ENCODE measurements at places on chromosomes 13 and 19. TPM values are rescaled to one million over a fixed set of nuclear protein-coding genes. Genes with fewer than 3 reads are reported as not detected.

ZNF43 gene
- 15.0 TPM for polyA plus RNA-seq

HTR2A gene
- 0.58 TPM for polyA plus RNA-seq

ZGLP1 gene
- 3.3 TPM for polyA plus RNA-seq

OR7C1 gene
- 0.08 TPM for polyA plus RNA-seq

HOMER3 gene
- polyA plus RNA-seq, result 56.0 TPM

TRAPPC5 gene
- 39.7 TPM for polyA plus RNA-seq

MAMSTR gene
- polyA plus RNA-seq, result 109 TPM

MYO16 gene
- 16.1 TPM for polyA plus RNA-seq

PRTN3 gene
- 0.89 TPM for polyA plus RNA-seq

C3 gene
- polyA plus RNA-seq, result 11.0 TPM

GPR183 gene
- polyA plus RNA-seq, result 3.7 TPM

RNF225 gene
- not detected for polyA plus RNA-seq

ADPRHL1 gene
- 167 TPM for polyA plus RNA-seq

TRPM4 gene
- polyA plus RNA-seq, result 16.8 TPM

RNF17 gene
- polyA plus RNA-seq, result 0.31 TPM

PCDH9 gene
- polyA plus RNA-seq, result 5.4 TPM

UQCR11 gene
- 126 TPM for polyA plus RNA-seq

PINLYP gene
- polyA plus RNA-seq, result 6.6 TPM

ONECUT3 gene
- not detected for polyA plus RNA-seq

MAP4K1 gene
- 3.3 TPM for polyA plus RNA-seq

LRRC25 gene
- polyA plus RNA-seq, result 2.5 TPM

ATP4B gene
- not detected for polyA plus RNA-seq

CEACAM16 gene
- 0.22 TPM for polyA plus RNA-seq

CHAF1A gene
- polyA plus RNA-seq, result 12.9 TPM

CEBPA gene
- 3.6 TPM for polyA plus RNA-seq

SWSAP1 gene
- polyA plus RNA-seq, result 2.1 TPM

CEACAM6 gene
- 0.27 TPM for polyA plus RNA-seq

ADM5 gene
- polyA plus RNA-seq, result 0.86 TPM

FGF22 gene
- 0.11 TPM for polyA plus RNA-seq

CEACAM19 gene
- 10.0 TPM for polyA plus RNA-seq

CEACAM20 gene
- not detected for polyA plus RNA-seq

DACH1 gene
- polyA plus RNA-seq, result 9.3 TPM

SERTM1 gene
- 1.3 TPM for polyA plus RNA-seq

ZNF429 gene
- 12.3 TPM for polyA plus RNA-seq

IL17D gene
- polyA plus RNA-seq, result 21.9 TPM

SEMA6B gene
- 40.7 TPM for polyA plus RNA-seq

ZNF99 gene
- polyA plus RNA-seq, result 0.25 TPM

GIPR gene
- polyA plus RNA-seq, result 4.1 TPM

RYR1 gene
- 630 TPM for polyA plus RNA-seq

IRF3 gene
- polyA plus RNA-seq, result 33.7 TPM

HIPK4 gene
- 1.2 TPM for polyA plus RNA-seq

SBK3 gene
- not detected for polyA plus RNA-seq

GARIN5A gene
- polyA plus RNA-seq, result 4.3 TPM

FFAR3 gene
- polyA plus RNA-seq, result not detected

ZNF77 gene
- polyA plus RNA-seq, result 8.9 TPM

SIGLEC12 gene
- 0.13 TPM for polyA plus RNA-seq

COX7A1 gene
- polyA plus RNA-seq, result 255 TPM

AZU1 gene
- polyA plus RNA-seq, result 0.70 TPM

C19orf44 gene
- polyA plus RNA-seq, result 6.7 TPM

GIPC3 gene
- 1.5 TPM for polyA plus RNA-seq

ZNF844 gene
- 12.0 TPM for polyA plus RNA-seq

RAB20 gene
- polyA plus RNA-seq, result 3.3 TPM

STOML3 gene
- polyA plus RNA-seq, result 0.13 TPM

LRRC4B gene
- 10.4 TPM for polyA plus RNA-seq

C13orf42 gene
- polyA plus RNA-seq, result not detected

RDH8 gene
- polyA plus RNA-seq, result not detected

BRME1 gene
- polyA plus RNA-seq, result 4.7 TPM

IGSF23 gene
- polyA plus RNA-seq, result not detected

PROZ gene
- not detected for polyA plus RNA-seq

Measured in muscle of back (tissue), 13 donors.